ENCODE measurements at places on chromosomes 1 and 21.

DNA sequence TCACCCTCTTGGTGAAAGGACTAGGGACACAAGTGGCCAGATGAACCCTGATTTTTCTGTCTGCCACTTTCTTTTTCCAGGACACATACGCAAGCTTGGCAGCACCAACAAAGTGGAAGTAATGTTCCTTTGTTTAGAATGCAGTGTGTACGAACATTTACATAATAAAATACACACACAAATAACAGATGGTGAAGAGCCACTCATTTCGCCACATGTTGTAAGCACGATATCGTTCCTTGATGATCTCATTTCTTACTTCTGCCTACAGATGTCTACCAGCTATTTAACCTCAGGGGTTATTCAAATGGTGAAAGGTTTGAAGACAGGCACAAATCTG, 670.2 kb upstream of the CXADR start:
- DNase-seq = peak; percentile 59

GRCh38 chr21:35838987-35839763, 221.2 kb downstream of the SETD4 start:
- DNase-seq = no peak

GRCh38 chr1:36665478-36666080, 182.9 kb upstream of the CSF3R start:
- DNase-seq = no peak

GRCh38 chr1:237634922-237635321, 255.8 kb downstream of the ZP4 start:
- no peak for DNase-seq

- no peak for DNase-seq
Observed at GRCh38 chr1:183827801-183828200, 22.9 kb downstream of the RGL1 start.

GRCh38 chr1:18540136-18540765, 59.5 kb downstream of the KLHDC7A start:
- no peak for DNase-seq

DNA sequence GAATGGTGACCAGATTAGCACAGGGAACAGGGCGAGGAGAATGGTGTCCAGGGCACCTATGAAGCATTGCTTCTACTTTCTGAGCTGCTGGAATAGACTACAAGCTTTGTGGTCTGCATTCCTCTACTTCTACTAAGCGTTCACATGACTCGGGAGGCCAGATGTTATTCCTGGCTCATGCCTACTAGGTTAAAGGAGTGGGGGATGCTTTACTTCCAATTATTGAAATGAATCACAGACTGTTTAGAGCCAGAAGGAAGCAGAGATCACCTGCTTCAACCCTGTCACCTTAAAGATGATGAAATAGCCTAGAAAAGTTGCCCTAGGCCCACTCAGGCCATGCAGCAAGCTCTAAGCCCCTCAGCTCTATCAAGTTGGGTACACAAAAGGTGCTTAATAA, 633.5 kb downstream of the KIF26B start:
- DNase-seq = no peak

DNA sequence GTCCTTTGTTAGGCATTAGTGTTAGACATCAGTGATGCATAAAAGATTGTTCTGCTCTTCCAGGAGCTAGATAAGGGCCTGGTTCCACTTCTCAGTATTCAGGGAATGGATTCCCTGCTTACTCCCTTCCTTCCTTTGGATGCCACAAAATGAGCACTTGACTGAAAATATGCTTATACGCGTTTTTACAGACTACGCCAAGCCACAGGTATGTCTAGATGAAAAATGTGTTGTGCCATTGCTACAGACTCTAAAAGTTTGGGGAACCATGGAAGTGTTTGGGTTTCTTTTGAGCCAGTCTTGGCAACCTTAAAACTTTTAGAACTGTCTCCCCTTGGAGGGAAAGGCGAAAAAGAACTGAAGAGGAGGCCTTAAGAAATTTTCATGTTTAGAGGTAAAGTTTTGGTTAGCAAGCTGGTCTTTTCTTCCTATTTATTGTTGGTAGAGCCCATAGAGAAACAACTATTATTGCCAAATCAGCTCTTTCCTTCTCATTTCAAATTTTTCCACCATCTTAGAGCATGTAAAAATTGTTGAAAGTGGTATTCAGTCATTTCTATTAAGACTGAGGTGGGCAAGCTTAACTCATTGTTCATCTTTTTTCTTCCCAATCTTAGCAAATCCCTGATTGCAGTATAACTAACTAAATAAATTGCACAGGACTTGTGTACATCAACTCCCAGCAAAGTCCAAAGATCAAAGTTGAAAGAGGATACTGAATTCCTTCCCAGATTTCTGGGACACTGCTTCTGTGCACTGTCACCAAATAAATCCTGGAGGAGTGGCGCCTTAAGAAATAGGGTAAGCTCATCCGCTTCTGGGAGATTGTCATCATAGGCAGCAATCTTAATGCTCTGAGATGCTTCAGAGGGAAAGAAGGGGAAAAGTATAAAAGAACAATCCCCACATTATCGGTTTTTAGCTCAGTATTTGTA, 18.9 kb downstream of the FGGY start:
- DNase-seq = no peak

GRCh38 chr1:3292868-3293562, 161.4 kb upstream of the ARHGEF16 start:
- no peak for DNase-seq

- DNase-seq = no peak
Observed at GRCh38 chr1:201261771-201262547, 21.3 kb upstream of the PKP1 start.

GRCh38 chr1:29653034-29653810, 416.9 kb downstream of the PTPRU start:
- no peak for DNase-seq

GRCh38 chr21:42307106-42307505, 8.1 kb downstream of the TFF3 start:
- no peak for DNase-seq
